Muscle of leg (tissue), 16 donors: ENCODE measurements at places on chromosomes 1 and 21. TPM values are rescaled to one million over a fixed set of nuclear protein-coding genes. Genes with fewer than 3 reads are reported as not detected.

GPATCH4 gene
- 32.9 TPM for polyA plus RNA-seq

WDR64 gene
- polyA plus RNA-seq: 0.14 TPM

CHI3L1 gene
- 1.2 TPM for polyA plus RNA-seq

ADAM30 gene
- not detected for polyA plus RNA-seq

INSRR gene
- polyA plus RNA-seq: 1.2 TPM

LRRC41 gene
- 61.7 TPM for polyA plus RNA-seq

SYTL1 gene
- polyA plus RNA-seq: 0.69 TPM

ETS2 gene
- 24.6 TPM for polyA plus RNA-seq

TAS1R1 gene
- 6.8 TPM for polyA plus RNA-seq

KCNK1 gene
- polyA plus RNA-seq: 1.4 TPM

CATSPERE gene
- 0.60 TPM for polyA plus RNA-seq
